Aorta (tissue), 5 donors: ENCODE measurements at places on chromosomes 4 and X. TPM values are rescaled to one million over a fixed set of nuclear protein-coding genes. Genes with fewer than 3 reads are reported as not detected.

DNA sequence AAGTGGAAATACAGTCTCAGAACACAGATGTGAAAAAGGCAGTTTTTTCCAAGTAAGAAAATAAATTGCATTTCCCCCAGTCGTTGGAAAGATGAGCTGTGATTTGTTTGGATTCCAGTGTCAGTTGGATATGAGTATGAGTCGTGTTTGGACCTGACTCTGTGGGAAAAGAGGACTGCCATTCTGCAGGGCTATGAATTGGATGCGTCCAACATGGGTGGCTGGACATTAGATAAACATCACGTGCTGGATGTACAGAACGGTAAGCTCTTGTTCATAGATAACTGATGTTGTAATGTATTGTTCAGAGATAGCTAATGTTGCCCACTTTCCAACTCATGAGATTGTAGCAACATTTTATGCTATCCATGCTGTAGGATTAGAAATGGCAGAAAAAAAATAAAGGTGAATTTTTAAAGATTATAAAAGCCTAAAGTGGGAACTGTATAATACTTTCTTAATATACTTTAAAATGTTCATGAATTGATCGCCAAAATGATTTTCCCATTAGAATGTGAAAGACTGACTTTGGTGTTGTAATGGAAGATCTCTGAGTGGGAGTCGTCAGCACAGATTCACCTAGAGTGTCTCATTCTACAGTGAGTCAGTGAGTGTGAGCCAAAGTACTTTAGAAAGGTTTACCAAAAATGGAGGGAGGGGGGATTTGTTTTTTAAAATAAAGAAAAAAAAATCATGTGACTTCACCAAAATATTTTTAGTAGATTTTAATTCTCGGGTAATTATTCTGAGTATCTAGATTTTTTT lies 178.7 kb downstream of the DCTD start:
- no peak for DNase-seq

DNA sequence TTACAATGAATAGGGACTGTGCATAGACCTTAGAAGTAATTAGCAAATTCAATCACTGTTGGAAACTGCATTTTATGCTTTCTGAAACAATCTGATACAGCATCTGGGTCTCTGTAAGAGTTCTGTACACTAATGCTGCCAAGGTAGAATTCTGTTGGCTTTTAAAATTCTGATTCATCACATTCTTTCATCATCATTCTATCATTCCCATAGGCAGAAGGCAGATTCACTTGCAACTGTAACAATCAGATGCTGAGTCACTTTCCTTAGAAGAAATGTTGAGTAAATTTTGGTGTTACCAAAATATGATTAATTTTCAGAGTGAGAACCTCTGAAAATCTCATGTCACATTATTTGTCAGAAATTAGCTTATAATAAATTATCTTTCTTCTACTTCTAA lies 267.2 kb downstream of the MAPK10 start:
- DNase-seq, result no peak

- DNase-seq, result no peak
These were observed 163.9 kb upstream of the MAMLD1 start for GRCh38 chrX:150199181-150199580.

DNA sequence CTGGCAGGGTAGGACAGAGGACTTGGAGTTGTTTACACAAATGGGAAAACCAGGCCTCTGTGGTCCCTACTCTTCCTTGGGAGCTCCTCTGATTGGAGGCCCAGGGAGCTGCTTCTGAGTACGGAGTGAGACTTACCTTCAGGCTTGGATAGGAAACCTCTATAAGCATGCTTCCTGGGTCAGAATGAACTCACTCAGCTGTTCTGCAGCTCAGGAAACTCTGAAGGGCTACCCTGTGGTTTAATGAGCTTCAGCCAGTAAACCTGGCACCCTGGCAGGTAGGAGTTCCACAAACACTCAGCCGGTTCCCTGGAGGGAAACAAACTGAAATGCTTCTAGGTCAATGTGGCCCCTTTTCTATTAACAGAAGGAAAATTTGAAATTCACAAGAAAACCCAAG lies 51.0 kb upstream of the TFDP3 start:
- DNase-seq, result no peak

The SRPK3 gene
- 5.4 TPM for total RNA-seq

The FAM241A gene
- total RNA-seq, result 7.1 TPM

DNA sequence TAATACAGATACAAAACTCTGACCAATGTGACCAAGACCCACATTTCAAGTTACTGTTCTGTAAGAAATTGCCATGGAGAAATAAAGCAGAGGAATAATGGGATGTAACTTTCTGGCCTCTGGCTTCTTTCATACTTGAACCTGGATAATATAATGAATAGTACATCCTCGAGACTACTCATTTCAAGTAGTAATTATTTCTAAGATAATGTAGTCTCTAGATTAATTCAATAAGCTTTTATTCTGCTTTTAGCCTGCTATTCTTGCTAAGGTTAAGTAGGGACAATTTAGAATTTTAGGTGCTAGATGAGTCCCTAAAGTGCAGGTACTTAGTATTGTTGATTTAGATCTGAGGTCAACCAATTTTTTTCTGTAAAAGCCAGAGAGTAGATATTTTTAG lies 178.7 kb upstream of the IL15 start:
- no peak for DNase-seq

DNA sequence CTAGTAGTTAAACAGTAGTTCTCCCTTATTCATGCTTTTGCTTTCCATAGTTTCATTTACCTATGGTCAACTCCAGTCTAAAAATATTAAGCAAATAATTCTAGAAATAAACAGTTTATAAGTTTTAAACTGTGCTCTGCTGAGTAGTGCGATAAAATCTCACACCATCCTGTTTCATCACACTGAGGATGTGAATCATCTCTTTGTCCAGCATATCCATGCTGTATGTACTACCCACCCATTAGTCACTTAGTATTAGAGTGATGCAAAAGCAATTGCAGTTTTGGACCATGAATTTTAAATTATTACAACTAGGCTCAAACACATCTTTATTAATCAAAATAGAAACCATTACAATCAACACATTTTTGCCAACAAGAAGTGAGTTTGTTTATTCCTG lies 187.4 kb downstream of the TEX13C start:
- no peak for DNase-seq

- no peak for DNase-seq
These were observed 95.1 kb downstream of the NHS start for GRCh38 chrX:17470136-17470535.

DNA sequence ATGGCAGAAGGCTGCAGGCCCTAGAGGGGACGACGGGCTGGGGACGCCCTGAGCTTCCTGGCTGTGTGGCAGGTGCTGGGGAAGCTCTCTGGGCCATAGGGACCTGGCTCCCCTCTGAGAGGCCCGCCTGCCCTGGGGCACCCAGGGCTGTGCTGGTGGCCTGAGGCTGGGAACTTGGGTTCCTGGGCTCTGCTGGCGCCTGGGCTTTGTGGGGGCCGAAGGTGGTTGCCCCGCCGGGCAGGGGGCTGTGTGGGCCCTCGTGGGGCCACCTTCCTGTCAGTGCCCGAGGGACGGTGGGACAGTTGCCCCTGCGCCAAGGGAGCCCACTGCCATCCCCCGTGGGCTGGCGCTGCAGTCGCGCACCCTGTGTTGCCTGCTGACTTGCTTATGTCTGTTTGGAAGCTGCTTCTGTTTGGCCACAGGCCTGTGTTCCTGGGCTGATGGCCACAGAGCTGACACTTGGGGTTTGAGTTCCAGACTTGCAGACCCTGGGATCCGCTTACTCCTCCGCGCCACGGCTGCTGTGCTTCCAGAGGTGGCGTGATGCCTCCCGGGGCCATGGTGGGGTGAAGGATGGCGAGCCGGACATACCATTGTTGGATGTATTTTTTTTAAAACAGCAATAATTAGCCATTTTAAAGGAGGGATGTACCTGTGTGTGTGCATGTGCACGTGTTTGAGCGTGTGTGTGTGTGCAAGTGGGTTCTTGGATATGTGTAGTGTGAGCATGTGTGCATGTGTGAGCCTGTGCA lies 8.5 kb downstream of the NAT8L start:
- DNase-seq, result peak; percentile 68

DNA sequence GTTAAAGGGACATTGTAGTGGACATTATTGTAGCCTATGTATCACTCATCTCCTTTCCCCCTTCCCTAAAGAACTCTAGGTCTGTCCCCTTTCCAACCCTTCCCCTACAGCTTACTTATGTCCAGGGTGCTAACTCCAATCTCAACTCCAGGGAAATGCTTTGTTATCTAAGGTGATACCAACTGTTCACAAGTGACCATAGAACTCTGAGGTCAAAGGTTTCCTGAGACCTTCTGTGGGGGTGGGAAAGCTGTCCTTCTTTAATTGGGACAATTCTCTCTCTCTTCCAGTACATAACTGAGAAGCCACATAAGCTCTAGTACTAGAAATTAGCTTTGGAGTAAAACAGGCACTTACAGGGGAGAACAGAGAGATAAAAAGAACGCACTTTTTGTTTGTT lies 212.4 kb downstream of the NR3C2 start:
- DNase-seq, result no peak

GRCh38 chrX:11287505-11287904 lies 5.7 kb upstream of the AMELX start:
- DNase-seq, result no peak

DNA sequence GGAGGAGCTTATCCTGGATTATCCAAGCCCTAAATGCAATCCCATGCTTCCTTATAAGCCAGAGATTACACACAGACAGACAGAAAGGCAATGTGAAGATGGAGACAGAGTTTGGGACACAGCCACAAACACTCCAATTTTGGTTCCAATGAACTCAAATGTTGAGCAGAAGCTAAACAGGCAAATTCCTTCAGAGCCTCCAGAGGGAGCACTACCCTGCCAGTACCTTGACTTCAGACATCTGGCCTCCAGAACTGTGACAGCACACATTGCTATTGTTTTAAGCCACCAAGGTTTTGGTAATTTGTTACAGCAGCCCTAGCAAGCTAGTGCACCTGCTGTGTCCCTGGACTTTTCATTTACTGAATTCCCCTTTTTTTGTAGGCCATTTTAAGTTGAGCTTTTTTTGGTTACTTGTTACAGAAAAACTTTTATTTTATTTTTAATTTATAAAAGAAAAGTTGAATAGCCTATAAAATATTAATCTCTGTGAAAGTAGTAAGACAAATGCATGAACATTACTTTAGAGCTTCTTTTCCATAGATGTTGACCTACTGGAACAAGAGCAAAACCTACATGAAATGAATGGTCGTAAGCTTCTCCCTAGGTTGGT lies 33.4 kb upstream of the SRD5A3 start:
- no peak for DNase-seq

- DNase-seq, result no peak
These were observed 427.8 kb downstream of the TMA16 start for GRCh38 chr4:163922302-163922701.

The TRPC3 gene
- total RNA-seq, result 0.26 TPM

The PABPC1L2B gene
- not detected for total RNA-seq

GRCh38 chr4:135533053-135533452 lies 1331.5 kb upstream of the PABPC4L start:
- DNase-seq, result no peak

The TCEAL6 gene
- total RNA-seq, result 0.55 TPM

The CENPU gene
- total RNA-seq, result 3.1 TPM

DNA sequence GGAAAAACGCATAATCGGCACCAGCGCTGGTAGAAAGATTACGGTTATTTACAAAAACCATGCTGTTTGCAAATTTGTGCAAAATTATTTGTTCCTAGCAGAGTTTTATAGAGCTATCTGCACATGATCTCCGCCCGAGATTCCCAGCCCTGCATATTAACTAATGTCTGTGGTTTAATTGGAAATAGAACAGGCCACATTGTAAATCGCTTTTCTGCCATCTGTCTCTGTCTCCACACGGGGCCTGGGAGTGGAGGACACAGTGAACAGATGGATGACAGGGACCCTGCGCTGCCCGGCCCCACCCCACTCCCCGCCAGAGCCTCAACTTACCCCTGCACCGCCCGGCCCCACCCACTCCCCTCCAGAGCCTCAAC lies 126.9 kb downstream of the FAM53A start:
- no peak for DNase-seq

DNA sequence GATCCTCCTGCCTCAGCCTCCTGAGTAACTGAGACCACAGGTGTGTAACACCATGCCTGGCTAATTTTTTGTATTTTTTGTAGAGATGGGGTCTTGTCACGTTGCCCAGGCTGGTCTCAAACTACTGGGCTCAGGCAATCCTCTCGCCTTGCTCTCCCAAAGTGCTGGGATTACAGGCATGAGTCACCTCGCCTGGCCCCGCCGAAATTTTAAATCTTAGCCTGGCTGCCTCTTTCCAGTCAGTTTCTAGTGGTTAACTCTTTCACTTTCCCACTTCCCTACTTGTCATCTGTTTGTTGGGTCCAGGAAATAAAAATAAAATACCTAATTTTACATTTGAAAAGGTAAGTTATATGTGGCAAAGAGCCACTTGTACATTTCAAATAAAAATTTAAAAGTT lies 62.4 kb downstream of the TMEM165 start:
- DNase-seq, result no peak

GRCh38 chrX:7987160-7988012 lies 60.2 kb upstream of the PNPLA4 start:
- no peak for DNase-seq

The DGKK gene
- total RNA-seq, result not detected

- peak; percentile 67 for DNase-seq
These were observed 755 bp downstream of the KLHL8 start for GRCh38 chr4:87219632-87220093.

DNA sequence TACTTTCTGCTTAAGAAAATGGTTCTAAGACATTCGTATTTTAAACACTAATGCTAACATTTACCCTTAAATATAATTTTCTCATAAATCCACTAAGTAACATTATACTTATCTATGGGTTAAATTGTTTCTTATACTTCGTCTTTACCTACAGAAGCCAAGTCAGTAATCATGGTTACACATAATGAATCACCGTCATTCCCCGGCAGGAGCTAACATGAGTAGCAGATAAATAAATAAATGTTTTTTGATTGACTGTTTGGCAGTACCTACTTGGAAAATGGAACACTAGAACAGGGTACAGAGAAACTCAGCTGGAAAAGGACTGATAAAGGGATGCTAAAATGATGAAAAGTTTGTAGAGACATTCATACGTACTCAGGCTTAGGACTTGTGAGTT lies 430.4 kb downstream of the ACTRT1 start:
- no peak for DNase-seq

- DNase-seq, result peak; percentile 64
These were observed 805 bp downstream of the ATP8A1 start for GRCh38 chr4:42655921-42656678.

GRCh38 chrX:129984111-129984958 lies 1.9 kb downstream of the BCORL1 start:
- DNase-seq, result peak; percentile 58

- no peak for DNase-seq
These were observed 78.8 kb upstream of the LEF1 start for GRCh38 chr4:108247387-108248049.

DNA sequence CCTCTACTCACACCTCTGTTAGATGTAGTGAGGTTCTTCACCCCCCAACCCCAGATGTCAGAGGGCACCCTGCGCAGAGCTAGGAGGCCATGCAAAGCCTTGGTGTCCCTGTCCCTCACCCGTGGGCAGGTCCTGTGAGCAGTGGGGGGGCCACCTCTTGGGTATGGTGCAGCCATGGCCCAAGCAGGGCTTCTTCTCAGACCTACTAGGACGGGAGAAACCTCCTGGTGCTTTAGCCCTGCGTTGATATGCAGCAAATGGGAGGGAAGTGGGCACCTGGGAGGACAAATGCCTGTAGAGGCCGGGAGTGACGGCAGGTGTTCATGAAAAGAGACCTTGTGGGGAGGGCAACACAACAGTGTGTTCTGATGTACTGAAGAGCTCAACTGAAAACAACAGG lies 38.5 kb upstream of the MSANTD1 start:
- no peak for DNase-seq

- DNase-seq, result no peak
These were observed 136.3 kb downstream of the ZNF330 start for GRCh38 chr4:141356963-141357335.

GRCh38 chr4:177480795-177481194 lies 38.6 kb upstream of the AGA start:
- no peak for DNase-seq

GRCh38 chrX:25599061-25599460 lies 539.1 kb upstream of the MAGEB18 start:
- no peak for DNase-seq
